ENCODE measurements at places on chromosomes 7 and 10.

GRCh38 chr10:32446536-32447406 lies 831 bp downstream of the CCDC7 start:
- no peak for ATAC-seq

DNA sequence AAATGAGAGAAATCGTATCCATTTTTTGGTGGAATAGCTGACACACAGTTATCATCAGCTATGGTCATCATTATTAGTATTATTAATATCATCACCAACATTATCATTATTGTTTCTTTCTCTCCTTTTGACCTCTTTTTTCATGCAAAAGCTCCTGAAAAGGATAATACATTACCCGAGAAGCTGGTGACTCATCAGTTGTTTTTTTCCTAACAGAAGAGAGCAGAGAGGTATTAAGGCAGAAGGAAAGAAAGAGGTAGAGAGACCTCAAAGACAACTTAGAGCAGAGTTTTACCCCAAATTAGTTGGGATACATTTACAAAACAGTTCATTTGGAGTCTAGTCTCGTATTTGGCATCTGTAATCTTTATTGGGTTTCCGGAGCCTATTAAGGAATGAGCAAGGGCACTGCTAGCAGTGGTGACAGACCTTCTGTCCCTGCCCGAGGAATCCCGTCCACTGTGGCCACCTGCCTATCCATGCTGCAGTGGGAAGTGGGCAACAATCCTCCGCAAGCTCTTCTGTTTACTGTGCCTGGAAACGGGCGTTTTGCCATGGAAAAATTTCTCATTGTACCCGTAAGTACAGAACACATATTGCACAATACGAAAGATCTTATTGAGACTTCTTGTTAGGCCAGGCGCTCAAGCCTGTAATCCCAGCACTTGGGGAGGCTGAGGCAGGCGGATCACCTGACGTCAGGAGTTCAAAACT lies 170.0 kb upstream of the MKLN1 start:
- no peak for ATAC-seq

GRCh38 chr7:134834689-134835462 lies 55.4 kb downstream of the CALD1 start:
- no peak for ATAC-seq

DNA sequence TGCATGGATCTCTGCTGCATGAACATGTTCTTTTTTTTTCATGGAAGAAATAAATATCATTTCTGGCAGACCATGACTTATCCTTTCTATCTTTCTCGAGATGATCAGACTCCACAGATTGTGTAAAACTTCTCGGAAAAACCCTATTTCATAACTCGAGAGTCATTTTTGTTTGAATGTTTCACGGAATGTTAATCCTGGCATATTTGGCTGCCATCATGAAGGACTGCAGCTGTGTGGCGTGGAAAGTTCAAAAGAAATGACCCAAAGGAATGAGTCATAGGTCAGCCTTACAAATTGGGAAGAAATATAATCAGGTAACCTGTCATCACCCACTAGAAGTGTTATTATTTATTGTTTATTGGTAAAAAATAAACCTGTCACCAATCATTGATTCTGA lies 566.8 kb downstream of the SDK1 start:
- no peak for ATAC-seq

- ATAC-seq: no peak
Measured at GRCh38 chr10:26697922-26698608, 564 bp downstream of the PDSS1 start.

DNA sequence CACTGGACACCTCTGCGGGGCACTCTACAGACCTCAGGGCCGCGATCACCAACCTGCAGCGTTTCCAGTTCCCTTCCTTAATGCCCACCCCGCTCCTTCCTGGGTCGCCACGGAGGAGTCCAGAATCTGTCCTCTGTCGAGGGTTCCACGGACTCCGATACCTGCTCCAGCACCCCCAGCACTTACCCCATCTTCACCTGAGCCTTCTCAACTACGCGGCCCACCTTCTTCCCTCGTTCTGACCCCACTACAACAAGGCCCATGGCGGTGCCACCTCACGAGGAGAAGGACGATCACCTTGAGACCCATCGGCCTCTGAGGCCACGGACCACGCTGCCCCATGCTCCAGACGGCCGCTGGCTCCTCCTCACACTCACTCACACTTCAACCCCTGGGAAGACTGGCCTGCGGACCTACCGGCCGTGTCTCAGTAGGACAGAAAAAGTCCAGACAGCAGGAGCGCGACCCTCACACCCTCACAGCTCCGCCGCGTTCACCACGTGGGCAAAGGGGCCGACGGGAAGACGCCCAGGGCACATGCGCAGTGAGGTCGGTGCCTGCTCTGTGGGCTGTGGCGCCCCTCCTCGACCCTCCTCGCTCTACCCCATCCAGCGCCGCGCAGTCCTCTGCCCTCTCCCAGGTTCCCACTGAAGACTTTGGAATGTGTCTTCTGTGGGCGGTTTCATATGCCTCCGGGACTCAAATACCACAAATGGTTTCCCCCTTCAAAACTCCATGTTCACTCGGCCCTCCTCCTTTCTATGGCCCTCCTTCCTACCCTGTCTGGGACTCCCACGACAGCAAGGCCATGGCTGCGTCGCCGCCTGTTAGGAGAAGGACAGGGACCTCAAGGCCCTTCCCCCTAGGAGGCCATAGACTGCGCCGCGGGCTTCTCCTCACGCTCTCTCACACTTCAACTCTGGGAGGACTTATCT lies 193.9 kb upstream of the PHF14 start:
- ATAC-seq: no peak
